ENCODE measurements at places on chromosomes 1 and 21.
A peak's percentile ranks its signal among the peaks of the same experiment; 100 is the strongest.

GRCh38 chr1:36532810-36533401, 50.2 kb upstream of the CSF3R start:
- DNase-seq = no peak

DNA sequence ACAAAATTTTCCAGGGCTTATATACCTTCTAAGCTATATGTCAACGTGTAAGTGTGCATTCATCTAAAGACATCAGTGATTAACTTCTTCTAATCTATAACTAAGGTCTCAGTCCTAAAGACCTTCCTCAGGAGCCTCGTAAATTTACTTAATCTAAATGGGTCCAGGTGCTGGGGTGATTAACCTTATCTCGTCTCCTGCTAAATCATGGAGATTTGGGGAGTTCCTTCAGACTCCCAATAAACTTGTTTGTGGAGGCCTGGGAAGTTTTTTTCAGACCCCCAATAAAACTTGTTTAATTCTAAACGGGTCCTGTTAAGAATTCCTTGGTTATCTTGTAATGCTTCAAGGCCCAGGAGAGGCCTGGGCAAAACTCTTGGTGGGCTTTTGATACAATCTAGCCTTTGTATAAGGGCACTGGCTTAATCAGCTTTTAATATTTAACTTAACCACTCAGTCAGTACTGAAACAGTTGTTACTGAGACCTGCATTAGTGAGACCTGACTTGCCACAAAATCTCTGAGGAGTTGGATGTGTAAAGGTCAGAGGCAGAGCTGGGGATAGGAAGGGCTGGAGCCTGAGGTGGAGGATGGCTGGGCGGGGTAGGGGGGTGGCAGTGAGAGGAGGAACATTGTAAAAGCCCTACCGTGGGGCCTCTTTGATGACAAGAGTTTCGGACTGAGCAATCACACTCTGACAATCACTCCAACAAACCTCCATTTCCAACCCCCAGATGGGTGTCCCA, 6.2 kb upstream of the HMGCS2 start:
- no peak for DNase-seq

- DNase-seq = no peak
These were observed 78.8 kb downstream of the MRPL39 start for GRCh38 chr21:25528515-25528914.

- no peak for DNase-seq
These were observed 208.5 kb downstream of the KCNT2 start for GRCh38 chr1:196399713-196400112.

- DNase-seq = peak; percentile 23
These were observed 11.7 kb downstream of the MX1 start for GRCh38 chr21:41437729-41438128.

- DNase-seq = no peak
These were observed 132.5 kb downstream of the PLXNA2 start for GRCh38 chr1:208111646-208112190.

DNA sequence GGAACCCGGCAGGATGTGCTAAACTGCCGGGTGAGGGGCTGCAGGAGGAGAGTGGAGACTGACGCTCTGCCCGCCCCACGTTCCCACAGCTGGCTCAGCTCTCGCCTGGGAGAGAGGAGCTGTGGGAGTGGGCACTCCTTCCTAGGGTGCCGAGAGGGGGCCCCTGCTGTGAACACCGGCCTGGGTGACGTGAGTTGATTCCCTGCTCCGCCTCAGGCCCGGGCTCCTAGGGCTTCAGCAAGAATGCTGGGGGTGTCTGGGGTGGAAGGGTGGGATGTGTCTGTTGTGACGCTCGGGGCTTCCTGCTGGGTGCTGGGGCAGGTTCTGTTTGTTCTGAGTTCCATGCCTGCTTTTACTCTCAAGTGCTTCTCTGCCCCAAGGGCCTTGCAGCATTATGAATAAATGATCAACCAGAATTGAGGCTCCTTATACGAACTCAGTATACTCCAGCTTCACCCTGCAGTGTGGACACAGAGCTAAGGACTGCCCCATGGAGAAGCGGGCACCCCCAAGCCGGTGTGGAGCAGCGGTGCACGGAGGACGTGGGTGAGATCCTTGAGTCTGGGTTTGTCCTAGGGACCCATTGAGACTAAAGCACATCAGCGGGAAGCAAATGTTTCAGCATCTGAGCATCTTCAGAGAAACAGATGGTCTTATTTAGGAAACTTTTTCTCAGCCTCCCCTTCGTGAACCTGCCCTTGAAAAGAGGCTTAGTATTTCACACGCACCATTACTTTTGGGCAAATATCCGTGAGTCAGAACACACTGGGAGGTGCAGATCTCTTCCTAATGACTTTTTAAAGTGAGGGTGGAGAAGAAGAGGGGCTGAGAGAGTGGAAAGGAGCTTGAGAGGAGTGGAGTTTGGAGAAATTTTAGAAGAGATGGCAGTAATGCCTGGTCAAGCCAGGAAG, 41.7 kb downstream of the SYT6 start:
- DNase-seq = no peak

DNA sequence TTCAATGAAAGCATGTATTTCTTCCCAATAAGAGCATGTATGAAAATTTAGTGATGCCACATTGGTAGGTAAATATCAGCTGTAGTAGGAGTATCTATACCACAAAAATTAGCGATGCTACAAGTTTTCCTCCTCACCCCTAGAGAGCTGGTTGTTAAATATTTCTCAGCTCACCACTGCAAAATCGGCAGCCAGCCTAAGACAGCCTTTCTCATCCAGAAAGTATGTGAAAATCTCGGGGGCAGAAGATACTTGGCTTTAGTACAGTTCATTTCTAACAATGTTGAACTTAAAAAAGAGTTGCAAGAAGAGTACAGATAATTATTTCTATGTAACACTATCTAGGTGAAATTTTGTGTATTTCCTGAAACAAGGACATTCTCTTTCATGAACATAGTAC, 235.4 kb downstream of the TPR start:
- no peak for DNase-seq

GRCh38 chr1:17441265-17441992, 2.0 kb upstream of the RCC2 start:
- peak; percentile 48 for DNase-seq

- no peak for DNase-seq
These were observed 316.7 kb downstream of the BRINP2 start for GRCh38 chr1:177487481-177487880.

- no peak for DNase-seq
These were observed 638.2 kb downstream of the AMY1C start for GRCh38 chr1:104387716-104388508.

GRCh38 chr1:92461364-92462097, 25.2 kb downstream of the GFI1 start:
- no peak for DNase-seq

DNA sequence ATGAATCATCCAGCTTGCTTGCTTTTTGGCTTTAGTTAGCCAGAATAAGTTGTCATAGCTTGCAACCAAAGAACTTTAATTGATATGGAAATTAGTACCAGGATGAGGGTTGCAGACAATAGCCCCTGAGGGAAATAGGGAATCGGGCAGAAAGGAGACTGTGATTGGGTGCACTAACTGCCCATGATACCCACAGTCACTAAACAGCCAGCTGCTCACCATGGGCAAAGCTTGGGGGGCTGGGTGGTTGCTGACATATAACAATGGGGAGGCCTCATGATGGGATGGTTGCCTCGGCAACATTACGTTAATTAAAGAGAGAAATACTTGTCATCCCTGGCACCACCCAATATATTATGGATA, 17.8 kb upstream of the PLA2G2E start:
- no peak for DNase-seq

GRCh38 chr1:46455951-46456350, 33.7 kb upstream of the DMBX1 start:
- DNase-seq = no peak

DNA sequence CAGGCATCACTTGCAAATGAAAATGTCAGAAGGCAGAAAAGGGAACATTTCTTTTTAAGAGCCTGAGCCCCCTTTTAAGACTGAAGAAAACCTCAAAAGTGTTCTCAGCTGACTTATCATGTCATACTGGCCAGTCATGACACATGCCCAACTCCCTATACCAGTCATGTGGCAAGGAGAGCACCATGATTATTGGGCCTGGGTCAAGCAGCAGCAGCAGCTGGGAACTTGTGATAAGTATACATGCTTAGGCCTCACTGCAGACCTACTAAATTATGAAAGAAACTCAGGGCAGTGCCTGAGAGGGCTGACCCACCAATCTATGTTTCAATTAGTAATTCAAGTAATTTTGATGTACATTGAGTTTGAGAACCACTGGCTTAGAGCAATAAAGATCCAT, 8.6 kb downstream of the RO60 start:
- no peak for DNase-seq

- no peak for DNase-seq
These were observed 145.0 kb upstream of the DUSP10 start for GRCh38 chr1:221886743-221887414.

- DNase-seq = no peak
These were observed 16.6 kb downstream of the HIVEP3 start for GRCh38 chr1:41902159-41902577.

DNA sequence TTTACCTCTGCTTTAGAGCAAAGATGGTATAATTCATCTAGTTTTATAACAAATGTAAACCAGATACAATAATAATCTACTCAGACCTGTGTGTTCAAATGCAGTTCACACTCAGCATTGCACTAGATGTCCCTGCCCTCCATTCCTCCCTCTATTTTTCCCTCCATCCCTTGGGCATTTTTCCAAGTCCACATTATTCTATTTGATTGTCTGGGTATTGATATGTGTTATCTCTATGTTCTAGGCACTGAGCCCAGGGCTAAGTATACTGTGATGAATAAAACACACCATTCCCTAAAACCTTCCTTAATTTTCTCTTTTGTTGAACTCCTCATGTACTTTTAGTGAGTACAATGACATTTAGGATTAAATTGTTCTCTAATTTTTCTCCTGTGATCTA, 66.2 kb upstream of the HMCN1 start:
- no peak for DNase-seq

GRCh38 chr1:180623579-180624347, 8.1 kb upstream of the XPR1 start:
- DNase-seq = no peak

GRCh38 chr1:228228601-228229074, 20.8 kb downstream of the OBSCN start:
- DNase-seq = no peak
